ENCODE measurements at places on chromosomes 4 and X. TPM values are rescaled to one million over a fixed set of nuclear protein-coding genes. Genes with fewer than 3 reads are reported as not detected.

NAP1L3 gene
- total RNA-seq, result 0.63 TPM

DNA sequence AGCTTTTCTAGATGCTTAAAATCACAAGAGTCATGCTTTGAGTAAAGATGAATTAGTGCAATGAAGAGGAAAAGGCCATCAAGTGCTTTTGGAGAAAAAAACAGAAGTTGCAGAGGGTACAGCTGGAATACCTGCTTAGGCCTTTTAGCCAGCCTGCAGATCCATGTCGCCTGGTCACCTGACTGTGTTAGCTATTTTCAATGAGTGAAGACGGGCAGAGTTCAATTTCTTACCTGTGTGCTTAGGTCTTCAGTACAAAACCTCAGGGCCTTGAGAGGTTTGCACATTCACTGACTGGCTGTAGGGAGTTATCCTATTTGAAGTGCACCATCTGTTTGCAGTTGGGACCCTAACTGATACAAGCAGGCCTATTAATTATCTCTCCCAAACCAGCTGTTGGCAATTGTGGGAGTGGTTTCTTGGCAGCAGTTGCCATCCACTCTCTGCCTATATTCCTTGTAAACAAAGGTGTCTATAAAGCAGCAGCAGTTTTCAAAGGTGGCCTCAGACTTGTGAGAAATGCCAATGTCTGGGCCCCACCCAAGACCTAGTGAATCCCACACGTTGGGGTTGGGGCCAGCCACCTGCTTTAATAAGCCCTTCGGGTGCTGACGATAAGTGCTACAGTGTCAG is 16.3 kb upstream of the FAT1 start:
- no peak for DNase-seq

DNA sequence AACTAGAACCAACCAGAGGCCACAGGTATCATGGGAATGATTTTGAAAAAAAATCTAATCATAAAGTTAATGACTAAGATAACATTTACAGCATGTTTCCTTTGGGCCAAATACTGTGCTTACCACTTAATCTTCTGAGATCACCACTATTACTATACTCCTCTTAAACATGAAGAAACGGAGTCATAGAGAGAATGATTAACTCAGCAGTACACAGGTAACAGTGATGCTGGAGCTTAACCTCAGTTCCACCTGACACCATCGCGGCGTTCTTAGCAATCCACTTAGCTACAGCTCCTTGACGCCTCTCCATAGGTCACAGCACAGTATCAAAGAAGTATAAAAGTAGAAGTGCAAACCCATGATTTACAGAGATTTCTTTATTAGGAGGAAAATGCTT is 592.6 kb upstream of the SLIT2 start:
- no peak for DNase-seq

SCML2 gene
- total RNA-seq, result 1.1 TPM

STOX2 gene
- 11.5 TPM for total RNA-seq

GRCh38 chr4:61143461-61143860 is 56.7 kb upstream of the ADGRL3 start:
- DNase-seq, result no peak

GRCh38 chr4:81648576-81649275 is 177.0 kb upstream of the RASGEF1B start:
- DNase-seq, result no peak

GRCh38 chr4:1978226-1978625 is 30.5 kb downstream of the NELFA start:
- no peak for DNase-seq

APLN gene
- 19.9 TPM for total RNA-seq

- DNase-seq, result no peak
Observed at GRCh38 chr4:122555216-122555615, 65.7 kb downstream of the IL21 start.

WDFY3 gene
- 62.5 TPM for total RNA-seq

MYOZ2 gene
- 962 TPM for total RNA-seq

DNA sequence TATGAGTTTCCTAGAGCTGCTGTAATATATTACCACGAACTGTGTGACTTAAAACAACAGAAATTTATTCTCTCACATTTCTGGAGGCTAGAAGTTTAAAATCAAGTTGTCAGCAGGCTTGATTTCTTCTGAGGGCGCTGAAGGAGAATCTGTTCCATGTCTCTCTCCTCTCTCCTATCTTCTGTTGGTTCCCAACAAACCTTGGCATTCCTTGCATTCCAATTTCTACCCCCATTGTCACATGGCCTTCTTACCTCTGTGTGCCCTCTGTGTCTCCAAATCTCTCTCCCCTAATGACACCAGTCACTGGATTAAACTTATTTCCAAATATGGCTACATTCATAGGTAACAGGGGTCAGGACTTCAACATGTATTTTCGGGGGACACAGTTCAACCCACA is 672.7 kb downstream of the RPA4 start:
- no peak for DNase-seq

PNMA6F gene
- not detected for total RNA-seq

SLC4A4 gene
- total RNA-seq, result 19.1 TPM

ENPEP gene
- 2.2 TPM for total RNA-seq

DNA sequence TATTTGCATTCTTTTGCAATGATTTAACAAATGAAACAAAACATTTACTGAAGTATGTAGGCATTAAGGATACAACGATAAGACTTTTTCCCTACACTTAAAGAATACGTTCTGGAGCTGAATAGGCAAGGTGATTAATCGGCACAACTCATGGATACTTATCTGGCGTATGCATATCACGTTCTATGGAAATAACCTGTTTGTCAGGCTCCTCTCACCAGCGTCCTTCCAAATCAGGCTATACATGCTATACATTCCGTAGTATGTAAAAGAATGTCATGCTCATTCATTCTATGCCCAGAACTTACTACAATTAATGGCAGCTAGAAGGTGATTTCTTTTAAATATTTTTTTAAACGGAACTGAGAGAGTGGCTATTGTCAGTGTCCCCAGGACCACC is 25.6 kb upstream of the TCEANC start:
- DNase-seq, result no peak

- no peak for DNase-seq
Observed at GRCh38 chrX:10125248-10125615, 31.5 kb upstream of the CLCN4 start.

DNA sequence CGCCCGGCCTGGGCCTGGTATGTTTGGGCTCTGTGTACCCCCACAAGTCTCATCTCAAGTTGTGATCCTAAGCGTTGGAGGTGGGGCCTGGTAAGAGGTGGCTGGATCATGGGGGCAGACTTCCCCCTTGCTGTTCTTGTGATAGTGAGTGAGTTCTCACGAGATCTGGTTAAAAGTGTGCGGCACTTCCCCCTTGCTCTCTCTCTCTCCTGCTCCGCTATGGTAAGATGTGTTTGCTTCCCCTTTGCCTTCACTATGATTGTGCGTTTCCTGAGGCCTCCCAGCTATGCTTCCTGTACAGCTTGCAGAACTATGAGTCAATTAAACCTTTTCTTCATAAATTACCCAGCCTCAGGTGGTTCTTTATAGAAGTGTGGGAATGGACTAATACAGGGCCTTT is 53.0 kb downstream of the CHST7 start:
- no peak for DNase-seq

FRAS1 gene
- 0.84 TPM for total RNA-seq

DNA sequence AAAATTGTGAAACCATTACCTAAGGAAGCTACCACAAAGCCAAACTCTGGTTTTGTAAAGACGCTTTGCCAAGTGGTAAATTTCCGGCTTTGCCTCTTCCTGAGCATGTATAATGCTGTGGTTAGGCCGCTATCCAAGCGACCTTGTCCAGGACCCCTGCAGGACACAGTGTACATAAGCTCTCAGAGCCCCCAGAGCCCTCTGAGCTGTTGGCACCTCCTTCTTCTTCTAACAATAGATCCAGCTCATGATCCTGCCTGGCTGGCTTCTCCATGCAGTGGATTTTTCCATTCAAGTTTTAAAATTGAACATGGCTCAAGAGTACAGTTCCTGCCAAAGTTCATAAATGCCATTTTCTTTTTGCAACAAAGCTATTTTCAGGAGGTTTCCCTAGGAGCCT is 326.7 kb downstream of the MAPK10 start:
- peak; percentile 44 for DNase-seq

LONRF3 gene
- 2.1 TPM for total RNA-seq

DNA sequence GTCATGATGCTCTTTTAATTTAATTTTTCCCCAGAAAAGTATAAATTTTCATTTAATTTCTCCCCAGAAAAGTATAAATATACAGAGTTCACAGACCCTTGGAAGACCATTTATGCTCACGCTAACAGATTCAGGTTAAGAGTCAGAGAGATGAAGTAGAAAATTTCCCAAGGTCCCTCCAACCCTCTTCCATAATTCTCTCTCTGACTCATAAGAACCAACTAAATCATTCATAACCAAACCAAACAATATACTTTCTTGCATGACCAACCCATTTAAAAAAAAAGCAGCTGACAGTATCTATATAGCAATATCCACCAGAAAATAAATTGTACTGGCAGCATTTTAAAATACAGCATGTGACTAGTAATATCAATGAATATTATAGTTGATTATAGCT is 3.9 kb downstream of the KLHL8 start:
- DNase-seq, result no peak

SOX3 gene
- total RNA-seq, result not detected

GRCh38 chrX:110025395-110025794 is 22.5 kb downstream of the TMEM164 start:
- DNase-seq, result no peak

- DNase-seq, result no peak
Observed at GRCh38 chrX:18725310-18725943, 18.0 kb downstream of the PPEF1 start.

- DNase-seq, result no peak
Observed at GRCh38 chrX:151871244-151871643, 41.4 kb upstream of the MAGEA4 start.

DNA sequence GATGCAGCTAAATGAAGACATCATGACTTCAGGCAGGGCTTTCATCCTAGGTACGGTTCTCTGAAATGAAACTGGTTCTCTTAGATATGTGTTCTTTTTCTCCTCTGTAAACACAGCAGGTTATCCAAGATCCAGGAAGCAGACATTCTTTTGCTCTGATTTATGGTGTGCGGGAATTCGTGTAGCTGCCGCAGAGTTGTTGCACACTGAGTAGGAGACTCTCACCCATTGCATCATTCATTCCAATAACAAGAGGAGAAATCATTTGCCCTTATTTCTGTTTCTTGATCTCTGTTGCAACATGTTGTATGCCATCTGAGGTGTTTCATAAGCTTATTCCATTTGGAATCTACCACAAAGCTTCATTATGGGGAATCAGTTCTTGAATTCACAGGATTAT is 133.6 kb upstream of the VCX2 start:
- DNase-seq, result no peak
